Stimulated activated CD8-positive, alpha-beta memory T cell treated with anti-CD3 and anti-CD28 coated beads, Interleukin-2, amount 100 ng/mL, for 1 hour (primary cell): ENCODE measurements at places on chromosomes 5 and 9.

DNA sequence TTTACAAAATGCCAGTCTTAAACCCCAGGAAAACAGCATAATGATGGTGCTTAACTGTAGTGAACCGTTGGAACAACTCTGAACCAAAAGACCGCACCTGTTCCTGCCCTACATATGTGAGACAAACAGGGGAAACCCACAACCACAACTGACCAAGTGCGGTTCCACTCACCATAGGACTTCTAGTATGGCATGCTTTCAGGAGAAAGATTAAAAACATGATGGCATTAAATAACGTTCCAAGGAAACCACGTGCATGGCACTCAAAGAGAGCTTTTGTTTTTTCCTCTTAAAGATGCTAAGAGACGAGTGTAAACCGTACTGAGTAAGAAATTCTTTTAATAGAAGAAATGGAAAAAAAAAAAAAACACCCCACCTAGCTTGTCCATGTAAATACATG, 119.8 kb downstream of the SSBP2 start:
- no peak for DNase-seq

- DNase-seq, result no peak
These were observed 406.3 kb upstream of the ADAMTSL1 start for GRCh38 chr9:18067548-18068120.

- DNase-seq, result no peak
These were observed 165.5 kb downstream of the CD180 start for GRCh38 chr5:67031057-67031443.

- DNase-seq, result no peak
These were observed 18.6 kb upstream of the NKD2 start for GRCh38 chr5:989961-990530.

DNA sequence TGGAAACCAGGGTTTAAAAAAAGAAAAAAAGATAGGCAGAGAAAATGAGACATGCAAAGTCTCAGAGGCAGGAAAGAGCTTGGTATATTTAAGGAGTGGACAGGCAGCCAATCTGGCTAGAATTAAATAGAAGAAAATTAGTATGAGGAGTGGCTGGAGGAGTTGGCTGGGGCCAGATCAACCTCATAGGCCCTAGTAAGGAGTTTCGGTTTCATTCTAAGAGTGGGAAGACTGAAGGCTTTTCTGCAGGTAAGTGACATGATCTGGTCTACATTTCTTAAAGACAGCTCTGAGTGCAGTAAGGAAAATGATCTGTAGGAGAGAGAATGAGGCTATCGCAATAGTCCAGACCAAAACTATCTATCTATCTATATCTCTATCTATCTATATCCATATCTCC, 27.5 kb downstream of the ADRB2 start:
- no peak for DNase-seq

- no peak for DNase-seq
These were observed 71.9 kb downstream of the SMIM23 start for GRCh38 chr5:171857489-171857876.

DNA sequence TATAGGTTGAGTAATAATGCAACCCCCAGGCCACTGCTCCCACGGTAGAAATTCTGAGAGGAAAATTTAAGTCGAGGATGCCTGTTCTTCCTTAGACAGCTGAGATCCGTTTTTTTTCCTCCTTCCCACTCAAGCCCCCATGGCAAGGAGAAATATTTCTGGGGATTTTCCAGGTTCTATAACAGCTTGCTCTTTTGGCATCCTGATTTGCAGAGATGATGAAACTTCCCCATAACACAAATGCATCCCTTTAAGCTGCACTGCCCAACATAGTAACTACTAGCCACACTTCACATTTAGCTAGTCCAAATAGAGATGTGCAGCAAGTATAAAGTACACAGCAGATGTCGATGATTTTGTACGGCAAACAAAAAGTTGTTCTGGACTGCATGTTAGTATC, 32.5 kb upstream of the GNA14 start:
- DNase-seq, result no peak

DNA sequence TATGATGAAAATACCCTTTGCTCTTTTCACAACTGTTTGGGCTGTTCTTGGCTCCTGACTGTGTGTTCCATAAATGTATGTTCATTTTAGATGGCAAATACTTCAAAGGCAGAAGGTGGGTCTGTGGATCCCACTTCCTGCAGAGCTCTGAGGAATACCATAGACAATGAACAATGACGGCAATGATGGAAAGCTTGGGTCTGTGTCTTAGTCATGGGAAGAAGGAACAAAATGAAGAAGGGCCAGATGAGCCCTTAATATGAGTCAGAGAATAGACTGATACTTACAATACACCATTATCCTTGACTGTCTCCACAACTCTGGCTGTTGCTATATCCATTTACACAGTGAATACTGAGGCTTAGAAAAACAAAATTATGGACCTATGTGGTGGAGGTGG, 126.0 kb downstream of the SLIT3 start:
- no peak for DNase-seq

- no peak for DNase-seq
These were observed 12.3 kb downstream of the KIF4B start for GRCh38 chr5:155025895-155026294.

DNA sequence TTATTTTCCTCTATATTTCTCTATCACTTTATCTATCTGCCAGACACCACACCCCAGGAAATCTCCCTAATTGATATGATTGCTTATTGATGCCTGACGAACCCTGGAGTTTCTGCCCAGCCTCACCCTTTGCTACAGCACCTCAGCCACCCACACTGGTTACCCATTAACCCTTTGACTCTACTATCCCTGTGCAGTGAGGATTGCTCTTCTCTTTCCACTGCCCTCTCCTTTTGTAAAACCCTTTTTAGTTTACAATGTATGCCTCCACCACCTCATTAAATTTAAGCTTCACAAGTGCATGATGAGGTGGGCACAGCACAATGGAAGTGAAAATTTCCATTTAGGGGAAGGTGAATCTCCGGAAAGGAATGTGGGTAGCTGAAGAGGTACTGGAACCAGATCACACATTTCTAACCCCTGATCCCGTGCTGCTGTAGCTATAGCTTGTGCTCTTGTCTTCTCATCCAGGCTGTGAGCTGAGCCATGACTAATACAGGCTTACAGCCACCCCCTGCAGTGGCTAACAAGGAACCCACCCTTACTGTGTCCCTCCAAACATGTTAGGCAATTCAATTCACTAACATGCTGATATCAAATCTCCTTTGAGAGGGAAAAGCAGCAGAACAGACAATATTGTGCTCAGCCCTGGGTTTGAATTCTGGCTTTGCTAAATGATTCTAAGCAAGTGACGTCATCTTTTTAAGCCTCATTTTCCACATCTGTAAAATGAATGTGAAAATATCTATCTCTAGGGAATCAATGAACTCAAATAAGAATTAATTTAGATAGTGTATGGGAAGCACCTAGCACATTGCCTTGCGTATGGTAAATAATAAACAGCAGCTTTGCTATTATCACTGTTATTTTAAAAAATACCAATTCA, 186.9 kb upstream of the TRIM32 start:
- no peak for DNase-seq

GRCh38 chr9:74803376-74804017, 84.2 kb downstream of the TRPM6 start:
- no peak for DNase-seq

DNA sequence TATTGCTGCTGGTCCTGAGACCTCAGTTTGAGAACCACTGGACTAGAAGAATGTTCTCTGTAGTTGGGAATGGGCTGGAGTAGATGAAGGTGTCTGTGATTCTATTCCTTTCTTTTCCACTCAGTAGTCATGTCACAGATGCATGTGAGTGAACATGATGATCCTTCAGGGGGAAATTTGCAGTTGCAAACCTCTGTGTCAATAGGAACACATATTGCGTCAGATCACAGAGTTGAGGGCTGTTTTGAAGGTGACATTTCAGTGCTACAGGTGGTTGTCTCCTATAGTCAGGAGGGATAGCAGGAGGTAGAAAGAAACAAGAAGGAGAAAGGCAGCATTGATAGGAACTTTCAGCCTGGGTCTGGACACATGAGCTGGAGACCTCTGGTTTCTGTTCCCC, 239.3 kb downstream of the ARHGEF28 start:
- no peak for DNase-seq

GRCh38 chr9:73155377-73155776, 3.7 kb downstream of the ANXA1 start:
- no peak for DNase-seq

DNA sequence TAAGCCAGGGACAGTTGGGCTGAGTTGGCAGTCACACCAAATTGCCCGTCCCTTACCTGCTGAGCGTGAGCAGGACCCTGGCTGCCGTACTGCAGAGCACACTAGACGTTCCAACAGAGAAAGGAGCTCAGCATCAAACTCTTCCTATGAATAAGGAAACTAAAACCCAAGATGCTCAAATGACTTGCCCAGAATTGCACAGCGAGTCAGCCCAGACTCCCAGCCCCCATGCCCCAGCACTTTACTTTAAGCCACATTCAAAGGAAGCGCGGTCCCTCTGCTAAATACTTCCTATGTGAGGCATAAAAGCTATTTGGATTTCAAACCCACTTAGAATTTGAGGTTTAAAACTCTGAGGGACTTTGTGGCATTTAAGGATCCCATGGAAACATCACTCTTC, 23.9 kb downstream of the PAX5 start:
- DNase-seq, result no peak

GRCh38 chr5:59471463-59471862, 422.1 kb downstream of the PDE4D start:
- no peak for DNase-seq

DNA sequence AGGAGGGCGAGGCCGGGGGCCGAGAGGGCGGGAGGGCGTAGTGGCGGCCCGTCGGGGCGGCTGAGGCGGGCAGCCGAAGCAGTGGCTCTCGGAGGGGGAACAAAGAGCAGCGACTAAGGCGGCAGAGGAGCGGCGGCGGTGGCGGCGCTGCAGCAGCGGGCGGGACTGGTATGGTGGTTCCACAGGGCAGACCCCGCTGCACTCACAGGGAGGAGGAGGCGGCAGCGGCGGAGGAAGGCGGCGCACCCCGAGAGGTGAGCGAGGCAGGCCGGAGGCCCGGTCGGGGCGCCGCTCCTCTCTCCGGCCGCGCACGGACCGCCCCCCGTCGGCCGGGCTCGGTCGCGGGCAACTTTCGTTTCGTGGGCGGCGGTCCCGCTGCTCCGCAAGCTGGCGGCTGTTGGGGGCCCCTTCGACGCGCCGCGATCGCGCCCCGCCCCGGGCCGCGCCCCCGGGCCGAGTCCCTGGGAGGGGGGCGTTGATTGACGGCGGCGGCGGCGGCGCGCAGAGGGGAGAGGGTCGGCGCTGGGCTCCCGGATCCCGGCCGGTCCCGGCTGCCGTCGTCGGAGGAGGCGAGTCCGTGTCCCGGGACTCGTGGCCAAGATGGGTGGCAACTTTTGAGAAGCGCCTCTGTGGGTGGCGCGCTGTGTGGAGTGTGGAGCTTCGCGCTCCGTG, 467 bp downstream of the CNOT6 start:
- no peak for DNase-seq

DNA sequence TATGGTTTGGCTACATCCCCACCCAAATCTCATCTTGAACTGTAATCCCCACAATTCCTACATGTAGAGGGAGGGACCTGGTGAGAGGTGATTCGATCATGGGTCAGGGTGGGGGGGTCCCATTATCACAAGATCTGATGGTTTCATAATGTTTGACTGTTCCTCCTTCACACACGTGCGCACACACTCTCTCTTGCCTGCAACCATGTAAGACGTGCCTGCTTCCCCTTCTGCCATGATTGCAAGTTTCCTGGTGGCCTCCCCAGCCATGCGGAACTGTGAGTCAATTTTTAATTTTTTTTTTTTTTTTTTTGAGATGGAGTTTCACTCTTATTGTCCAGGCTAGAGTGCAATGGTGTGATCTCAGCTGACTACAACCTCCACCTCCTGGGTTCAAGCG, 27.0 kb downstream of the FAM169A start:
- no peak for DNase-seq

GRCh38 chr9:125758986-125759763, 12.0 kb downstream of the PBX3 start:
- no peak for DNase-seq

DNA sequence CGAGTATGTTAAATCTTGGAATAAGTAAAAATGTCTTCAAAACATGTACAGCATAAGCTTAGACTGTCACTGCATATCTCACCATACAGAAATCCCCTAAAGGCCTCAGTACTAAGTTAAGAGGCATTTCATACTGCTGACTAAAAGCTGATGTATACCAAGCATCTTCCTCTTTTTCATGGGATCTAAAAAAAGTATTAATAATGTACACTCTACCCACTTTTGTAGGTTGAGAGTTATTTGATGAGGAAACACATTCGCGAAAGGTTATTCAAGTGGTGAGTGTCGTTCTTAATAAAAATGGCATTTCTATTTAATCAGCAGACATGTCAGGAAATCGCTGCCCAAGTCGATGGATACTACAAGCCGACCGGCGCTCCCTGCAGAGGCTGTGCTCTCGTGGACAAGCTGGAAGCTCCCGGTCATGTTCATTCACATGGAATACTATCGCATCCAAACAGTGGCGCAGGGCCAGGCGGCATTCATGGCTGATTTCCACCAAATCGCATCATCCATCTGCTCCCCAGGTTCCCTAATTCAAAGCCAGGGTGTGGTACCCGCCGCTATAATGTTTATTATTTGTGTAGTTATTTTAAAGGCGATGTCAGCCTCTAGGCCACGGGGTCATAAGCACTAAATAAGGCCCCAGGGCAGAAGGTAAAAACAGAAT, 724 bp downstream of the SGTB start:
- no peak for DNase-seq

DNA sequence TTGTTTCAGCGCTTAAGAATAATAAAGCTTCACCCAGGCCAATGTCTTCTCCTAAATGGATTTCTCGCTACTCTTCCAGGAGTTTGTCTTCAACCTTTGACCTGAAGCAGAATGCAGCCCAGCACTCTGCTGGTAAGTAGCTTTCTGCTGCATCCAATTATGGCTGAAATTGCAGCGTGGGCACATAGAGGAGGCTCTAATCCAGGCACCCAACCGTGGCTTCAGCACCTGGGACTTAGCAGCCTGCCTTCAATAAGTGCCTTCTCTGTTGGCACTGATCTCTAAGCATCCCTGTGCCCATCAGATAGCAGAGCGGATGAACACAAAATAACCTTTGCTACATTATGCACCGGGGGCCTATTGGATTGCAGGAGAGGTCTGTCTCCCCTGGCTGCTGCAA, 105.2 kb downstream of the TRIM32 start:
- DNase-seq, result no peak

DNA sequence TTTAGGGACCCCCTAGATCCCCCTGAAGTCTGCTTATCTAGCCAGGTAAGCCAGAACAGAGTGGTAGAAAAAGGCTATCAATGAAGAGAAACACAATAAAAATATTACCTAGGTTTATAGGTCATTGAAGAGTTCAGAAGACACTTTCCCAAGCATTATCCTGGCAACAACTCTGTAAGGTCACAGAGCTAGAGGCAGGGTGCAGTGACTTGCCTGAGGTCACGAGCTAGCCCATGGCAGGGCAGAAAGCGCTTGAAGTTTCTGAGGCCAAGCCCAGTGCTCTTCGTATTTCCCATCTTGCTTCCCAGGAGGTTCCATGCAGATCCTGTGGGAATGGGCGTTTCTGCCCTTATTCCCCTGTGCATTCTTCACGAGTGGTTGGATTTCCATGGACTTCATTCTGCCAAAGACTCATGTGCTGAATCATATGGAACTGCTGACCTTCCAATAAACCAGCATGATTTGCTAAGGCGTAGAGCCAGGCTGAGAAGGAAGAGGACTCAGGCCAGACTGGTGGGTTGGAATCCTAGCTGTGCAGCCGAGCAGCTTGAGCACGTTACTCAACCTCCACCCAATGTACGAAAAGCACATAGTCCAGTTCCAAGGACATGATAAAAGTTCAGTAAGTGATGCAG, 22.1 kb downstream of the TRMO start:
- DNase-seq, result no peak

- no peak for DNase-seq
These were observed 75.4 kb downstream of the OSMR start for GRCh38 chr5:38921174-38921573.
